ENCODE measurements at places on chromosomes 13 and 19.

DNA sequence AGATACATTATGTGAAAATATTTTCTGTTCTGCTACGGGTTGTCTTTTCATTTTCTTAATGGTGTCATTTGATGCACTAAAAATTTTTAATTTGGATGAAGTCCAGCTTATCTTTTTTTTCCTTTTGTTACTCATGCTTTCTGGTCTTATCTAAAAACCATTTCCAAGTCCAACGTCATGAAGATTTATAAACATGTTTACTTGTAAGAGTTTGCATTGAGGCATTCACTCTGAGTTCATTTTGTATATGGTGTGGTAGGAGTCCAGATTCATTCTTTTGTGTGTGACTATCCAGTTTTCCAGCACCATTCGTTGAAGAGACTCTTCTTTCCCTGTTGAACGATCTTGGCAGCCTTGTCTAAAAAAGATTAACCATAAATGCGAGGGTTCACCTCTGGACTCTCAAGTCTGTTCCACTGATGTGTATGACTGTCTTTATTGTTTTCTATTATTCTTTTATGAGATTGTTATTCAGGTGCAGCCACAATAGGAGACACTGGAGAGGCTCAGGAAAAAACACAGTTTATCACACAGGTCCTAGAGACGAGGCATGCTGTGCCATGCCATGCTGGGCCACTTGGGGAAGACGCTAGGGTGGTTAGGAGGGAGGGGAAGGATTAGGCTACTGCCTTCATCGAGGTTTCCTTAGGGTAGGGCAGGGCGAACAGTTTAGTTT is 35.0 kb downstream of the NAA16 start:
- peak overlapping the region; percentile 30 for H3K27ac ChIP-seq
- no peaks in the 10 kb centered on the region for H3K27me3 ChIP-seq
- H3K36me3 ChIP-seq, result peaks cover 9% of the 10 kb centered on the region
- DNase-seq, result no peak
- no peak overlapping the region for H3K4me3 ChIP-seq

- H3K4me3 ChIP-seq, result no peak overlapping the region
- no peaks in the 10 kb centered on the region for H3K36me3 ChIP-seq
- no peak for DNase-seq
- no peaks in the 10 kb centered on the region for H3K27me3 ChIP-seq
Observed at GRCh38 chr13:111559612-111560403, 239.4 kb downstream of the TEX29 start.

DNA sequence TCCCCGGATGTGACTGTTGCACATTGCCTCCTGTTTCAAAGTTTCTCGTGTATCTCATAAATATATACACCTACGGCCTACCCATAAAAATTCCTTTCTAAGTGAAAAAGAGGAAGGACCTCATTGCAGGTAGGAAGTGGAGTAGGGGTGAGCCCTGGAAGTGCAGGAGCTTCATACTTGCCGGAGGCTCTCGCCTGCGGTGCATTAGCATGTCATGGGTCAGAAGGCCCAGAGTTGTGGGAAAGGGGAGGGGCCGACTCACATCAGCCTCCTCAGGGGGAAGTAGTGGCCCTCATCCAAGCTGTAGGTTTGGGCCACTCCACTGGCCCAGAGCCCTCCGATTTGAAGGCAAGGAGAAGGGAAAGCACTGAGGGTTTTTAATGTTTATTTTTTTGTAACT is 26.0 kb upstream of the IRS2 start:
- DNase-seq, result no peak
- no peaks in the 10 kb centered on the region for H3K36me3 ChIP-seq
- no peak overlapping the region for H3K27ac ChIP-seq

DNA sequence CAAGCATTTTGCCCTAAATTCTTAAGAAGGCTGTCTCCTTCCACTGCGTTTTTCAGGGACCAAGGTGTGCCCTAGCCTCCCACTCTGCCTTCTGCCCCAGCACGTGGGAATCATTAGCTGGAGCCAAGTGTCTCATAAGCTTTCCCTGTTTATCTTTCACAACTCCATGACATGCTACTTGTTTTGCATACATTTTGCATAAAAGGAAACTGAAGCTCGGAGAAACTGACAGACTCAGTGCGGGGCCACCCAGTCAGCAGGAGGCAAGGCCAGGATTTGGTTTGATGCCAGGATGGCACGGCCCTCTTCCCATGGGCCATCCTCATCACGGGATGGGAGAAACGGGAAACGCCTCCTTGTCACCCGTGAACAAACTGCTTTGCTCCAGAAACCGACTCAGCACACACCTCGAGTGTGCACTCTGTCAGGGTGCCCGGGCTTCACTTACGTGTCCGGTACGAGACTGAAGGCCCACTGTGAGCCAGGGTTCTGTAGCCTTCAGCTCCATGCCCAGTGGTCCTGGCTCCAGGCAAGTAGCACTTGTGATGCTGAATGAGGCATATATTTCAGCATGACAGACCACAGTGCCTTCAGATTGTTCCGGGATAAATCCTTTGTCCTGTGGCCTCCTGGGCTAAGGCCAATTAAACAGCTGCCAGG is 9.6 kb downstream of the CEBPA start:
- H3K27me3 ChIP-seq, result no peaks in the 10 kb centered on the region
- no peak overlapping the region for H3K27ac ChIP-seq
- DNase-seq, result no peak
- no peak overlapping the region for H3K4me3 ChIP-seq
- H3K4me1 ChIP-seq, result peaks cover 14% of the 10 kb centered on the region

DNA sequence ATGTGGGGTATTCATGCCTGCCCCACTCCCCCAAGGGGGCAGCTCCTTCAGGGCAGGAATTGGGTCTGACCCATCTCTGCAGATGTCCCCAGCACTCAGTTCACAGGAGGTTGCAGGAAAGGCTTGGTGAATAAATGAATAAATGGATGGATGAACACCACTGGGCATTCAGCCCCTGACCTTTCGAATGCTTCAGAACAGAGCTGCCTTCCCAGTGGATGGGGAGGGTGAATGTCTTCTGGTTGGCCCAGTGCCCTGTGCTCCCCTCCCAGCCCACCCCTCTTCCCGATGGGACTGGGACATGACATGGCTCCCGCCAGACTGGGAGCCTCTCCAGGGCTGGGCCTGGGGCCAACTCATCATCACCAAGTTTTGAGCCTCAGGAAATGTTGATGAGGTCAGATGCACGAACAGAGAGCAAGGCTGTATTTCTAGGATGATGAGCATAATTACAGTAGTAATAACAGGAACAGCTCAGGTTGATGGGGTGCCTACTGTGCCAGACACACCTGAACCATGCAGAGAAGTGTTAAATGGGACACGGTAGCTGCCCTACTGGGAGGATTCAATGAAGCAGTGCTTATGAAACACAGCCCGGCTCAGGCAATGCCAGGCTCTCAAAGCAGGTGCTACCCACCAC is 25.7 kb downstream of the VRK3 start:
- no peak for DNase-seq
- no peaks in the 10 kb centered on the region for H3K27me3 ChIP-seq
- H3K4me3 ChIP-seq, result no peak overlapping the region
- peaks cover 21% of the 10 kb centered on the region for H3K4me1 ChIP-seq
- H3K27ac ChIP-seq, result no peak overlapping the region

- H3K4me3 ChIP-seq, result peak within 1 kb of the TSS; percentile 63
- no peak within 1 kb of the TSS for H3K27ac ChIP-seq
- no peaks in the 10 kb centered on the region for H3K27me3 ChIP-seq
Observed at GRCh38 chr13:46181840-46182490, at the start of gene LCP1. LCP1 (minus strand) TSS chr13:46182177; CDS start chr13:46159662, 22,515 bp downstream.

DNA sequence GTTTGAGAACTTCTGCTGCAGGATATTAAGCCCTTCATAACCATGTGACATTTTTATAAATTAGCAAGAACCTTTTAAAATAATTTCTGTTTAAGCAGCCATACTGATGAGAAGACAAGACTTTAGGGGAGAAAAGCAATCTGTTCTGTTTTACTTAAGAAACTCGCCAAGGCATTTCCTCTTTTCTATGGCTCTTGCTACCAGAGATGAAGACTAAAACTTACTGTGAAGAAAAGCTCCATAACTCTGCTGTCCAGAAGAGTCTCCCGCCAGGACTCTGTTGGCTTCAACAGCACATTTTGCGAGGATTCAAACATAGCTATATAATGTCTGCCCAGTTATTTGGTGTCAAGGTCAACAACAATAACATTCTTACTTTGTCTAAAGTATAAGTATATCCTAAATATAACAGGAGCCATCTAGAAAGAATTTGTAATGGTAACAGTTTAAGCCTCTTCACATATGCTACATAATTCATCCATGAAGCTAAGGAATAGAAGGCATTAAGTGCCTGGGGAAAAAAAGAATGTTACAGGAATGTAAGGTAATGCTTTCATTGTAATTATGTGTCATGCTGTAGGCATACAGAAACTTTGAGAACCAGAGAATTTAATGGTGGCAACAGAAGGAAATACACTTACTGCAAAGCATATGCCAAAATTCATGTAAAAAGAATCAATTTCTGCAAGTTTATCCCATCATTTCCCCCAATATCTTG is 53.2 kb upstream of the EEF1AKMT1 start:
- DNase-seq, result no peak
- H3K36me3 ChIP-seq, result no peaks in the 10 kb centered on the region
- H3K27me3 ChIP-seq, result no peaks in the 10 kb centered on the region
- H3K4me1 ChIP-seq, result peaks cover 23% of the 10 kb centered on the region
- no peak overlapping the region for H3K27ac ChIP-seq
- no peak overlapping the region for H3K4me3 ChIP-seq

- H3K4me1 ChIP-seq, result peaks cover 23% of the 10 kb centered on the region
- no peak for DNase-seq
- no peak overlapping the region for H3K27ac ChIP-seq
- H3K36me3 ChIP-seq, result no peaks in the 10 kb centered on the region
- H3K27me3 ChIP-seq, result no peaks in the 10 kb centered on the region
Observed at GRCh38 chr13:97311956-97312355, 89.8 kb downstream of the MBNL2 start.

GRCh38 chr13:110314516-110315245 is 7.6 kb downstream of the COL4A2 start:
- H3K36me3 ChIP-seq, result peaks cover 20% of the 10 kb centered on the region
- peak overlapping the region; percentile 49 for H3K4me3 ChIP-seq
- H3K4me1 ChIP-seq, result peaks cover 48% of the 10 kb centered on the region
- peak overlapping the region; percentile 72 for H3K27ac ChIP-seq
- no peak for DNase-seq
- H3K27me3 ChIP-seq, result no peaks in the 10 kb centered on the region

DNA sequence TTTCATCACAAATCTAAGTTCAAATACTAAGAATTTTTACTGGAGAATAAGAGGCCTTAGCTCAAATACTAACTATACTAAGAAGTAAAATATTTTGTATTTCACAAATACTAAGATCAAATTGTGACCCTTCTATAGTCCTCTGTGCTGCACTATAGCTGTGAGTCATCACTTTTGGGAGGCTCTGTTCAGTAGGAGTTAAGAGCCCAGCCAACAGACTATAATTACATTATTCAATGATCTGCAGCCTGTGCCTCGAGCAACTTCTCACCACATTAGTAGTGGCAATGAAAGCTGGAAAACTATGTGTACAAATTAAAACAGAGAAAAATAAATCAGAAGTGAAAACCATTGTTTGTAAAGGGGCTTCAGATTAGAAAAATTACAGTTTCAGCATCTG is 147.3 kb upstream of the GPC6 start:
- H3K4me1 ChIP-seq, result no peaks in the 10 kb centered on the region
- H3K4me3 ChIP-seq, result no peak overlapping the region
- H3K36me3 ChIP-seq, result no peaks in the 10 kb centered on the region
- no peaks in the 10 kb centered on the region for H3K27me3 ChIP-seq

GRCh38 chr13:90738881-90739280 is 608.6 kb upstream of the MIR17HG start:
- no peak overlapping the region for H3K4me3 ChIP-seq
- no peaks in the 10 kb centered on the region for H3K27me3 ChIP-seq
- H3K36me3 ChIP-seq, result no peaks in the 10 kb centered on the region
- no peaks in the 10 kb centered on the region for H3K4me1 ChIP-seq
- no peak for DNase-seq

- no peak for DNase-seq
- no peak overlapping the region for H3K4me3 ChIP-seq
- no peaks in the 10 kb centered on the region for H3K4me1 ChIP-seq
- H3K27ac ChIP-seq, result no peak overlapping the region
- H3K36me3 ChIP-seq, result no peaks in the 10 kb centered on the region
Observed at GRCh38 chr13:74930402-74931165, 551.4 kb downstream of the TBC1D4 start.

DNA sequence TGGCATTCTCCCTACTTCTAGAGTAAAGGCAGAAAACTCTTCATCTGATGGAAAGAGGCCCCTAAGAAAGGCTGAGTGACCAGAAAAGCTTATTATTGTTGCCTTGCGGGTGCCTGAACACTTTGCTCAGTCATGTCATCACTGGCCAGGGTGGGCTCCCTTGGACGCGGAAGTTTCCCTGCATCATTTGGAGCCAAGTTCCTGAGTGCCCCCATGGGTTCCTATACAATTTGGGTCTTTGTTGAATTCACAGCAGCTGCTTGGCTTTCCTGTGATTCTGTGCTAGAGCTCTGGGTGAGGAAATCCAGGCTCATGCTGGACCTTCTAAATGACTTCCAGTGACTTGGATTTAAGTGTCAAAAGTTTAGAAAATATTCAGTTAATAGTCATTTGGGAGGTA is 232.9 kb downstream of the LHFPL6 start:
- no peaks in the 10 kb centered on the region for H3K36me3 ChIP-seq
- H3K27ac ChIP-seq, result peak overlapping the region; percentile 23
- DNase-seq, result no peak
- peaks cover 21% of the 10 kb centered on the region for H3K4me1 ChIP-seq

- no peak for DNase-seq
- H3K27me3 ChIP-seq, result no peaks in the 10 kb centered on the region
- H3K27ac ChIP-seq, result no peak overlapping the region
Observed at GRCh38 chr13:111584101-111584672, 263.7 kb downstream of the TEX29 start.

DNA sequence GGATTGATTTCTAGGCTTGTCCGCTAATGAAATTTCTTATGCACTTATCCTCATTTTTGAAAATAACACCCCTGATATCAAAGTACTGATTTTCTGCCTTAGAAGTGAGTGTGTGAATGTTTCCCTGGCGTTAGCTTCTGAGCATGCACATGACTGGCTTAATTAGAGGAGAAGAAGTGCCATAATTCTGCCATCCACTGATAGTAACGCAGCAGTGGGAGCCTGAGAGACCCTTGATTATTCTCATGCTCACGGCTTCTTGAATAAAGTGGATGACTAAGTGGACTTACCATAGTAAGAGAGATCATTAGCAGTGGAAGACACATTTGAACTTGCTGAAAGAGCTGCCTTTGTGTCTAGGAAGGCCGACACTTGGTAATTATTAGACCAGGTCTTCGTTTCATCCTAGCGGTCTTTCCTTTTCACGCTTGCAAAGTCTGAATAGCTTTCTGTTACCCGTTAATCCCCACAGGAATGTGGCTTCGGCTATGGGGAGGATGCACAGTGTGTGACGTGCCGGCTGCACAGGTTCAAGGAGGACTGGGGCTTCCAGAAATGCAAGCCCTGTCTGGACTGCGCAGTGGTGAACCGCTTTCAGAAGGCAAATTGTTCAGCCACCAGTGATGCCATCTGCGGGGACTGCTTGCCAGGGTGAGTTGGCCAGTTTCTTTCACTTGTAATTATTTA is 45.3 kb downstream of the TNFRSF19 start:
- DNase-seq, result no peak
- no peak overlapping the region for H3K4me3 ChIP-seq
- H3K4me1 ChIP-seq, result peaks cover 9% of the 10 kb centered on the region
- H3K36me3 ChIP-seq, result no peaks in the 10 kb centered on the region
- no peaks in the 10 kb centered on the region for H3K27me3 ChIP-seq

GRCh38 chr19:57276430-57276829 is 3.9 kb upstream of the ZNF460 start:
- H3K27me3 ChIP-seq, result no peaks in the 10 kb centered on the region
- H3K36me3 ChIP-seq, result no peaks in the 10 kb centered on the region
- DNase-seq, result no peak
- H3K27ac ChIP-seq, result no peak overlapping the region
- peaks cover 5% of the 10 kb centered on the region for H3K4me1 ChIP-seq

GRCh38 chr19:56712611-56713276 is 41.2 kb upstream of the ZNF835 start:
- H3K27me3 ChIP-seq, result no peaks in the 10 kb centered on the region
- H3K4me1 ChIP-seq, result no peaks in the 10 kb centered on the region
- H3K27ac ChIP-seq, result no peak overlapping the region
- DNase-seq, result no peak
- no peak overlapping the region for H3K4me3 ChIP-seq

Data from thoracic aorta (tissue), 2 donors.